Activated gamma-delta T cell (primary cell): ENCODE measurements at places on chromosomes 16 and 17.

DNA sequence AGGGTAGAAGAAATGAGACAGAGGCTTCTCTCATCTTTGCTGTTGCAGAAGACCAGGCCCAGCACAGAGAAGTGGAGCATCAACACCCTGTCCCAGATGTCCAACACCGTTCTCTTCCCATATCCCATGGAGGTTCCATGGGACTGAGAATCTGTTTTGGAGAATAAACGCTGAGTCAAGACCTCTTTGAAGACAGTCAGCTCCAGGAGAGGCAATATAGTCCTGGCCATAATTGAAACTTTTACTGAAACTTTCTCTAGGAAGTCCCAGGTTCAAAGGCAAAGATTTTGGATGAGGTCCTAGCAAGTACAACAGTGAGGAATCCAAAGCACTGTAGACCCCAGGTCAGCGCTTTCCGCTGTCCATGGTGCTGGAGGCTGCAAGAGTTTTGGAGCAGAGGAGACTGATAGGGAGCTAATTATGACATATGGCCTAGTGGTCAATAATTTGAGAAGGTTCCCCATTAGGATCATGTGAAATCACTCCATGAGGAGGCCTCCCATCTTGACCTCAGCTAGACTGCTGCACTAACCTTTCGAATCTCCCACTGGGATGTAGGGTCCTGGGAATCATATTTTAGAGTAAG, 36.0 kb downstream of the OSBPL7 start:
- DNase-seq: no peak

DNA sequence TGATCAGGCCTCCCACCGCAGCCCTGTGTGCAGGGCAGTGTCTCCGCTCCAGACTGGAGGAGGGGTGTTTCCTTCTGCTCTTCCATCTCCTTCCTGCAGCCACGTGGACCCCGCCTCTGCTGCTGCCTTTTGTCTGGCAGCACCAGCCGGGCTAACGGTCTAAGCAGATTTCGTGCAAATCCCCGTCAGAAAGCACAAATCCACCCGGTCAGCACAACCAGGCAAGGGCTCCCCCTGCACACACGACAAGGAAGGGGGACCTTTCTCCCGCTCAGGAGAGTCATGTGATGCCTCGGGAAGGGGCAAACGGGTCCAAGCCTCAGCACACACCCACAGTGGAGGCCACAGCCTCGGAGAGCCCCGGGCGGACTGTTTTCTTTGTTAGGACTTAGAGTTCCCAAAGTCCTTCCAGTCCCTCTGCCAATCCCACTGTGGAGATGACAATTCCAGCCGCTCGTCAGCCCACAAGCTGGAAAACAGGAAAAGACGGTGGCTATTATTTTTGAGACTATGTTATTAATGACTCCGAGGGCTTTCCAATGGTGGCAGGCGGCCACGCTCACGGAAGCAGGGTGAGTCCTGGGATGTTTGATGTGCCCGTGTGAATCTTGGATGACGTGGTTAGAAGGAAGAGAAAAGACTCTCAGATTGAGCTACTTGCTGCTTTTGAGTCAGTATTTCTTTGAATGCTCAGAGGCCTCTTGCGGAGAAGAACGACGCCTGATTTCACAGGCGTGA, 22.5 kb upstream of the MEAK7 start:
- no peak for DNase-seq

- DNase-seq: no peak
Measured at GRCh38 chr17:2094891-2095535, 40.1 kb downstream of the HIC1 start.

DNA sequence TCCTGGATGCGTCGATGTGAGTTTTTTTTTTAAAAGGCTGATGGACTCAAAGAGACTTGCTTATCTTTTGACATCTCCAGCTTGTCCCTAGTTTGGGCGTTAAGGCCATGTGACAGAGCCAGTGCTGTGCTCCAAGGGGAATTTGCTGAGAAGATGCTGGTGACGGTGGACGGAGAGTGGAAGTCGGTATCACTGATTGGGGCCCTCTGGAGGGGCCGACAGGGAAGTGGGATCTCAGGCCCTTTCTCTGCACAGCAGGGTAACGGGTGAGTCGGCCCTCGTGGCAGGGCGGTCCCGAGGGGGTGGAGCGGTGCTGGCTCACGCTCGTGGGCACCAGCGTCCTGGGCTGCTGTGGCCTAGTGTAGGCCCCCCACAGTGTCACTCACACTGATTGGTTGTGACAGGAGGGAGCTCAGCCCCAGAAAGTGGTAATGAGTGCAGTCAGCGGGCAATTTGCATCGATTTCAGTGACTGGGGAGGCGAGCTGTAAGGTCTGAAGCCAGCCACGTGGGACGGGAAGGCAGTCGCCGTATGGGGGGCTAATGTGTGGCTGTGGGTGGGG, 91.3 kb downstream of the TBC1D16 start:
- no peak for DNase-seq

DNA sequence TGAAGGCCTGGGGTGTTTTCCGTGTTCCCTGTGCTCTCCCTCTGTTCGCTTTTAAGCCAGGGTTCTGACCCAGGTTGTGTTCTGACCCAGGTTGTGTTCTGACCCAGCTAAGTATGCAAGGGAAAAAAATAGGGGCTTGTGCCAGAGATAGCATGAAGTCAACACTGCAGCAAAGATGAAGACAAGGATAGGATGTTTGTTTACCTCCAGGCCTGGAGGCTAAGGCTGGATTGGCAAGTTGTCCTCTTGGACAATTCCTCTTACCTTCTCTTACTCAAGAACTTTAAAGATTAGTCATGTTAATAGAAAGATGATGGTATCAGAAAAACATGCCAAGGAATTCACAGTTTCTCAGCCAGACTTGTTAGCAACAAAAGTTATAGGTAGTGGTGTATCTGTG, 19.4 kb downstream of the LYRM9 start:
- no peak for DNase-seq

DNA sequence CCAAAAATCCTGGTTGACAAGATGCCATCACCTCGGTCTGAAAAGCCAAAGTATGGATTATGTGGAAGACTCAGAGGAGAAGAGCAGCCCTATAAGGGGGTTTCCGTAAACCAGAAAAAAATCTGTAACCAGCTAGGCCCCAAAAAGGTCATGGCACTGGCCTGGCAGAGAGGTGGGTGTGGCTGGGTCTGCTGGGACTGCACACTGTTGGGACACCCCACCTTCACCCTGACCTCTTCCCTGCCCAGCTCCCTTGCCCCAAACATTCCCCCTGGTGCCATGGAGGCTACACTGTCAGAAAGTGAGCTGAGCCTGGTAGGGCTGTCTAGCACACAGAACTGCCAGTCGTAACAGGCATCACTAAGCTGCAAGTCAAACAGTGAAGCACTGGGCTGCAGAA, 6.5 kb downstream of the SLC47A2 start:
- no peak for DNase-seq

GRCh38 chr17:81453712-81454111, 58.5 kb downstream of the BAHCC1 start:
- DNase-seq: no peak

- no peak for DNase-seq
Measured at GRCh38 chr17:80416260-80416939, 1.4 kb downstream of the ENDOV start.

DNA sequence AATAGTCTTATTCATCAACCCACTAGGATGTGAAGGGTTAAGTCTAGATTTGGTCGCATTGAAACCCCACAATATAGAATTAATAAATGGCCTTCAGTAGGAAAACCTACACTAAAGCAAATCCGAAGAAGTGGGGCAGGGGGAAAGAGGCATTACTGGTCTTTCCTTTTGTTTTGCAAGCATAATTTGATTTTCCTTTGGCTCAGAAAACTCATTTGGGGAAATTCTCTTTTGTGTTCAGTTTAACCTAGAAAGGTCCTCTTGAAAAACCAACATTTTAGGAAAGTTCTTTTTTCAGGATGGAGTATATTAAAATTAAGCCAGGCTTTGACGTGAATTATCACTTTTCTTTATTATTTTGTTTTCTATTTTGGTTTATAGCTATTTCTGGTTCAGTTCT, 31.7 kb downstream of the ERCC4 start:
- no peak for DNase-seq

- no peak for DNase-seq
Measured at GRCh38 chr16:80742331-80742730, 62.1 kb downstream of the CDYL2 start.

DNA sequence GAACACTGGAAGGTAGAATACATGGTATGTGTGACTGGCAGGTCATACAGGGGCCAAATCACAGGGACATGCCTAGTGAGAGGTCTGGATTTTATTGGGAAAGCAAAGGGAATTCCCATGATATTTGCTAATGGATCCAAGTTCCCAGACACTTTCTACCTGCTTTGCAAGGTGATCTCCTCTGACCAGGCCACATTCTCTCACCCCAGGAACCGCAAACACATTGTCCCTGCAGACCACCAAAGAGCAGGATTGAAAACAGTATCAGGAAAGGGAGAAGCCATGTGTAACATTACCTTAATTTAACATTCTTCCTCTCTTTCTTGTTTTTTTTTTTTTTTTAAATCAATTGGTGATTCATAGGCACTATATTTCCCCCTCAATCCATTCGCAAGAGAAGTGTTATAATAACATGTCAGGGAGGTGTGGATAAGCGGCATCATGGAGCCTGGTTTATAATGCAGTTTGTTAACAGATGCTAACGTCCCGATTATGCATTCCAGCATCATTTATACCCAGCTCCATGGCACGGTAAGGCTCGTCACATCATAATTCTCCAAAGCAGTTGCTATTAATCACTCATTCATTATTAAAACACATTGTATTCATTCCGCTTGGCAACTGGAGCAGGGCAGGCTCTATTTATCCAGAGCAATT, 155.1 kb upstream of the CCL2 start:
- DNase-seq: no peak

- DNase-seq: no peak
Measured at GRCh38 chr17:1958134-1958881, 66.8 kb downstream of the RTN4RL1 start.

- no peak for DNase-seq
Measured at GRCh38 chr16:56278196-56278855, 87.0 kb downstream of the GNAO1 start.

DNA sequence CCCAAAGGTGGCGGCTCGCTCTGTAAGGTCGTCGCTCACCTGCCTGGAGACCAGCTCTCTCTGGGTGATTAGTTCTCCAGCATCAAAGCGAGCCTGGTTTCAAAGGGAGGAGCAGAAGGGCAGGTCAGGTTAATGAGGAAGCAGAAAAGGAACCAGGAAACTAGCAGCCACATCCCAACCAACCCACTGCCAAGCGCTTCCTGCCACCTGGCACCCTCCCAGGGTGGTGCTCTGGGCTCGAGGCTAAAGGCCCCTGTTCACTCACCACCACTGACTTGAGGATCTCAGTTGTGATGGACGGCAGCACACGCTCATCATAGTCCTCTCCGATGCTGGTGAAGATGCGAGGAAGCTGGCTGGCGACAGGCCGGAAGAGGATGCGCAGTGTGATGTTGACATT, 5.6 kb downstream of the PHB1 start:
- DNase-seq: no peak

GRCh38 chr16:79092846-79093245, 507.7 kb downstream of the MAF start:
- DNase-seq: no peak

- no peak for DNase-seq
Measured at GRCh38 chr16:70151941-70152509, 21.6 kb upstream of the CLEC18C start.

DNA sequence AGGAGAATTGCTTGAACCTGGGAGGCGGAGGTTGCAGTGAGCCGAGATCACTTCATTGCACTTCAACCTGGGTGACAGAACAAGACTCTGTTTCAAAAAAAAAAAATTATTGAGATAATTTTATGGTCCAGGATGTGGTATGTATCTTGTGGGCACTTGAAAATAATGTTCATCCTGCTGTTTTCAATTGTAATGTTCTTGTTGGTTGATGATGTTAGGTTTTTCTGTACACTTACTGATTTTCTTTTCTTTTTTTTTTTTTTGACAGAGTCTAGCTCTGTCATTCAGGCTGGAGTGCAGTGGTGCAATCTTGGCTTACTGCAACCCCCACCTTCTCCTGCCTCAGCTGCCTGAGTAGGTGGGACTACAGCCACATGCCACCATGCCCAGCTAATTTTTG, 29.7 kb downstream of the TBX21 start:
- no peak for DNase-seq

- no peak for DNase-seq
Measured at GRCh38 chr17:66807182-66807581, 27.7 kb upstream of the CACNG5 start.

DNA sequence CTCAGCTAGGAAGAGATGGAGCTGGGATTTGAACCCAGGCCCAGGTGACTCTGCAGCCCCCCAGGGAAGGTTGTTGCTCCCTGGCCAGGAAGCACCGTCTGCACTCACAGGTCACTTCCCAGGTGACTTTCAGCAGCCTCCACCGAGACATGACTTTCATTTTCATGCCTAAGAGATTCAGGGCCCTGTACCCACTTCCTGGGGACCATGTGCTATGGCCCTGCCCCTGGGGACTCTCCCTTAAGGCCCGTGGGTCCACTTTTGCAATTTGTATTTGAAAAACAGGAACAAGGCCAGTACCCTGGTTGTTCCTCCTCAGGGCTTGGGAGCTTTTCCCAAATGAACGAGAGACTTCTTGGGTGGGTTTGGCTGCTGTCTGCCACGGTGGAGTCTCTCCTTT, 191.0 kb downstream of the IRF8 start:
- no peak for DNase-seq

GRCh38 chr16:88719267-88719932, 13.1 kb downstream of the CTU2 start:
- no peak for DNase-seq
